GM12878 (cell line): ENCODE measurements at places on chromosomes 11 and 22. TPM values are rescaled to one million over a fixed set of nuclear protein-coding genes. Genes with fewer than 3 reads are reported as not detected.

The CHORDC1 gene
- total RNA-seq, result 44.1 and 46.4 TPM in 2 replicates

The KDM2A gene
- 62.0 and 69.3 TPM in 2 replicates for total RNA-seq

The FSHB gene
- total RNA-seq, result not detected in 2 replicates

The HIC2 gene
- 4.7 and 5.0 TPM in 2 replicates for total RNA-seq

The GAL3ST3 gene
- not detected in 2 replicates for total RNA-seq

The CBLIF gene
- total RNA-seq, result not detected in 2 replicates

The LRP4 gene
- 0.21 TPM in 1 of 2 replicates, not detected in the other for total RNA-seq

The KIF18A gene
- total RNA-seq, result 18.1 and 19.4 TPM in 2 replicates

The NDUFS3 gene
- 133 and 137 TPM in 2 replicates for total RNA-seq

The RBFOX2 gene
- 0.11 and 0.46 TPM in 2 replicates for total RNA-seq

The GSTT2 gene
- total RNA-seq, result not detected in 2 replicates

The TCN1 gene
- not detected in 2 replicates for total RNA-seq

The APIP gene
- total RNA-seq, result 40.7 and 40.8 TPM in 2 replicates

The ZNRF3 gene
- total RNA-seq, result 1.5 and 1.9 TPM in 2 replicates

The SLC16A8 gene
- not detected in 2 replicates for total RNA-seq

The SLC22A8 gene
- not detected in 2 replicates for total RNA-seq

The TNNI2 gene
- total RNA-seq, result 0.38 and 0.61 TPM in 2 replicates

The GPHA2 gene
- total RNA-seq, result not detected in 2 replicates

The TOM1 gene
- 36.4 and 37.9 TPM in 2 replicates for total RNA-seq
